Stimulated activated CD4-positive, alpha-beta T cell treated with anti-CD3 and anti-CD28 coated beads, Interleukin-1b, Interleukin-23, amount 100 ng/mL, for 48 hours (primary cell): ENCODE measurements at places on chromosomes 16 and 17.

GRCh38 chr16:89104930-89105571 lies 11.4 kb downstream of the ACSF3 start:
- DNase-seq = no peak

DNA sequence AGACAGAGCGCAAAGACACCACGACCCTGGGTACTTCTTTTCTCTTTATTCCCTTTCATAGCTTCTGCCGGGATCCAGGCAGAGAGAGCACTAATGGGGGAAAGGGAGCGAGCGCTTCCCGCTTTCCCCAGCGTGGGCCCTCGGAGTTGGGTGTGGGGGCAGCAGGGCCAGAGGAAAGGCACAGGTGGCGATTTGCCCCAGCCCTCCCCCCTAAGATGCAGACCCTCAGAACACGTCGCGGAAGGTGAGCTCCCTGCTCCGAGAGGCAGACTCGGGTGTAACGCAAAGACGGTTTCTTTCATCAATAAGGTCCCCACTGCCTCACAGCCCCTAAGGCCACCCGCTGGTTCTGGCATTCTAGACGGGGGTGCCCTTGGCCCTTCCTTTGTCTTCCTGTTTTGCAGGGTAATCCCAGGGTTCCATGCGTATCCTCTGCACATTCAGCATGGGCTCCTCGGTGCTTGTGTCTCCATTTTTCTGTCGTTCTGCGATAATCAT lies 570 bp upstream of the NME3 start:
- DNase-seq = no peak

- no peak for DNase-seq
These were observed 484.3 kb upstream of the EEF2KMT start for GRCh38 chr16:5581908-5582307.

GRCh38 chr17:4810696-4811290 lies 3.8 kb downstream of the PLD2 start:
- no peak for DNase-seq

GRCh38 chr17:50527155-50527762 lies 5.3 kb upstream of the EPN3 start:
- no peak for DNase-seq

- DNase-seq = no peak
These were observed 156.1 kb upstream of the CACNG5 start for GRCh38 chr17:66678827-66679226.

DNA sequence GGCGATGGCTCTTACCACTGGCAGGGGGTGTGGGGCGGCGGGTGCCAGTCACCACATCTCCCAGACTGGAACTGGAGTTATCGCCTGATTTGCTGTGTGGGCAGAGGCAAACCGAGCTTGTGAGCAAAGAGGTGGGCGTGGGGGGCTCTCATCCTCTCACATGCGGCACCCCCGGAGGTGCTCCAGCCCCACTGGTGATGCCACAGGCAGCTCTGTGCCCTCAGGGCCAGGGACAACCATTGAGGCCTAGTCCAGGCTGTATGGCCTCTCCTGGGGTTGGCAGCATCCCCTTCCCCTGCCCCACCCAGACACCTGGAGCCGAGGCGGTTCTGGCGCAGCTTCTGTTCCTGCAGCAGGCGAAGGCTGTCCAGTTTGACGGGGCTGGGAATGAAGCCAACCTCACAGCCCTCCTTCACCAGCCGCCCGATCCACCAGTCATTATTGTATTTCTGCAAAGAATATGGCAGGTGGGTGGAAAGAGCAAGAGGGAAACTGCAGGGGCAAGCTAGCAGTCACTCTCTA lies 10.9 kb downstream of the CACNB1 start:
- no peak for DNase-seq
